ENCODE measurements at places on chromosomes 3 and 15.

GRCh38 chr3:46163556-46164041 lies 44.5 kb downstream of the CCR1 start:
- DNase-seq = no peak

- DNase-seq = no peak
Measured at GRCh38 chr15:87579537-87579936, 677.0 kb downstream of the NTRK3 start.

- peak; percentile 47 for DNase-seq
Measured at GRCh38 chr3:50542177-50543034, 25.1 kb downstream of the C3orf18 start.

GRCh38 chr3:124353691-124354090 lies 361.8 kb upstream of the ROPN1 start:
- DNase-seq = no peak

GRCh38 chr3:161319867-161320266 lies 51.5 kb downstream of the SPTSSB start:
- no peak for DNase-seq

- DNase-seq = no peak
Measured at GRCh38 chr3:3340965-3341895, 161.7 kb upstream of the CRBN start.

- no peak for DNase-seq
Measured at GRCh38 chr3:55065331-55065730, 137.5 kb upstream of the LRTM1 start.

DNA sequence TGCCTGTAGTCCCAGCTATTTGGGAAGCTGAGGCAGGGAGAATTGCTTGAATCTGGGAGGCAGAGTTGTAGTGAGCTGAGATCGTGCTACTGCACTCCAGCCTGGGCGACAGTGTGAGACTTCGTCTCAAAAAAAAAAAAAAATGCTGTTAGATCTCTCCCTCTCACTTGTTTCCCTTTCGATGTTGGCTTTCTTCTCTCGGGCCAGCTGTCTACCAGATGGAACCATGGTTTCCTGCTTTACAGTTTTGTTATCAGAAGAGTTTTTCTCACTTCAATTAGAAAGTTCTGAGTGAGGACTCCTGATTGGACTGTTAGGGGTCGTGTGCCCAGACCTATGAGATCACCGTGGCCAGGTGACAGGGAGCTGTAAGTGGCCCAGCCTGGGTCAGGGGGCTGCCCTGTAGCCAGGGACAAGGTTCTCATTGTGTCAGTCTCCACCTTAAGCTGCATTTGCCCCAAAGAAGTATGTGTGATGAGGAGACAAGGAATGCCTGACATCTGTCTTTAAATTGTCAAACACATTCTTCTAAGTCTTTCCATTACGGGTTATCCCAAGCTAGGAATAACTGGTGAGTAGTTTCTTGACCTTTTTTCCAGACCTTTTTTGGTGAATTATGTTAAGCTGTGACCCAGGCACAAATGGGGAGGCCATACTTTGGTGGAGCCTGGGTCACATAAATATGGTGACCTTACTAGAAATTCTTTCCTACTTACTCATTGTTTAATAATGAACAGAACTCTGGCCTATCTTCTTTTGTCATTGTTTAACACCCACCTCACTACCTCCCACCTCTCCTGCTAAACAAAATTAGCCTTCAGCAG lies 25.2 kb downstream of the SNAPC5 start:
- DNase-seq = no peak

GRCh38 chr3:183966361-183966791 lies 51.3 kb downstream of the ABCC5 start:
- DNase-seq = no peak

DNA sequence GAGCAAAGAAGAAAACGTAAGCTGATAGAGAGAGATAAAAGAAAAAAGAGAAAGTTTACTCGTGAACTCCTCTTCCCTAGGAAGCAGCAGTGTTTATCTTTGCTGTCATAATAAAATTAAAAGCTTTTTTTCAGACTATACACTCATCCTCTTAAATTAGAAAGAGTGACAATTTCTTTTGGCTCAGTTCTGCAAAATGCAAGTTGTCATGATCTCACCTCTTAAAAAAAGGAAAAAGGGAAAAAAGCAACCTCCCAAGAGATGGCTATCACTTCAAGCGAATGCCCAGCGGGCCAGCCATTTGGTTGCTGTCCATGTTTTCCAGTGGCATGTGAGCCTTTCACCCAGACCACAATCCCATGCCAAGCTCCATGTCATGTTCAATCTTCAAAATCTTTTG lies 7.0 kb upstream of the THBS1 start:
- DNase-seq = no peak

DNA sequence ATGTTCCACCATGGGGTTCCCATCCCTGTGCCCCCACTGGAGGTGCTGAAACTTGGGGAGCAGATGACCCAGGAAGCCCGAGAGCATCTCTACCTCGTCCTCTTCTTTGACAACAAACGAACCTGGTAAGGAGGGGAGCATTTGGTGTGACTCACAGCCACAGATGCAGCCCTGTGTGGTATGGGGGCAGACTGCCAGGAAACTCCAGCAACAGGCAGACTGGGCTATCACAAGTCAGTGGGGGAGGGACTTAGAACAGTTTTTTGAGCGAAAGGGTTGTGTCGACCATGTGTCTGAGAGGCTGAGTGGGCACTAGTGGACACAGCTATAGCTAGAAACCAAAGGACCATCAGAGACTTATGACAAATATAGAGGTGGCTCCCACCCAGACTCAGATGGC lies 3.4 kb upstream of the OGG1 start:
- DNase-seq = no peak

DNA sequence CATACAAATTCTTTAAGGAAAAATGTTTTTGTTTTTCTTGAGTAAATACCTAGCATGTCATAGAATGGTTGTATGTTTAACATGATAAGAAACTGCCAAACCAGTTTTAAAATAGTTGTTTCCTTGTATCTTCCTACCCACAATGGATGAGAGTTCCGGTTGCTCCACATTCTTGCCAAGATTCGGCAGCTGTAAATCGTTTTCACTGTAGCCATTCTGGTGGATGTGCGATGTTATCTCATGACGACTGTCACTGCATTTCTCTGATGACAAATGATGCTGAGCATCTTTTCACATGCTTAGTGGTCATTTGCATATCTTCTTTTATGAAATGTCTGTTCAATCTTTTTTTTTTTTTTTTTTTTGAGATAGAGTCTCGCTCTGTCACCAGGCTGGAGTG lies 36.6 kb upstream of the SH3GL3 start:
- no peak for DNase-seq

GRCh38 chr3:104612218-104612617 lies 754.5 kb upstream of the ALCAM start:
- no peak for DNase-seq

GRCh38 chr15:101503296-101503599 lies 13.7 kb upstream of the PCSK6 start:
- DNase-seq = no peak

- no peak for DNase-seq
Measured at GRCh38 chr15:96358821-96359615, 28.5 kb downstream of the NR2F2 start.

DNA sequence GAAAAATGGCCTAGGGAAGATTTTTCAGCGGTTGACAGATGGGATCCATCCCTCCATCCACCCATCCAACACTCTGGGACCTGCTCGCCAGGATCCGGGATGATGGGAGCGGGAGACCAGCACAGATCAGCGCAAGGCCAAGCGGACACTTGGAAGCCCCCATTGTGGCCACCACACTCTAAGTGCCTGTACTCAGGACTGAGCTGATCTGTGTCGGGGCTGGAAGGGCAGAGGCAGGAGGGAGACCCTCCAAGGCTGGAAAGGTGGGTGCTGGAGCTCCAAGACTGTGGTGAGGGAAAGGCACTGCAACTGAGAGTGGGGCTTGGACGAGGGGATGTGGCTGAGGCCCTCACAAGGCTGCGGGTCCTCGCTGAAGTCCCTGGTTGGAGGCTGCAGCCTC lies 91.8 kb upstream of the TRPM1 start:
- no peak for DNase-seq

GRCh38 chr3:128787256-128788253 lies 61.6 kb downstream of the RAB7A start:
- no peak for DNase-seq

GRCh38 chr15:83571820-83572707 lies 81.9 kb upstream of the ADAMTSL3 start:
- no peak for DNase-seq

DNA sequence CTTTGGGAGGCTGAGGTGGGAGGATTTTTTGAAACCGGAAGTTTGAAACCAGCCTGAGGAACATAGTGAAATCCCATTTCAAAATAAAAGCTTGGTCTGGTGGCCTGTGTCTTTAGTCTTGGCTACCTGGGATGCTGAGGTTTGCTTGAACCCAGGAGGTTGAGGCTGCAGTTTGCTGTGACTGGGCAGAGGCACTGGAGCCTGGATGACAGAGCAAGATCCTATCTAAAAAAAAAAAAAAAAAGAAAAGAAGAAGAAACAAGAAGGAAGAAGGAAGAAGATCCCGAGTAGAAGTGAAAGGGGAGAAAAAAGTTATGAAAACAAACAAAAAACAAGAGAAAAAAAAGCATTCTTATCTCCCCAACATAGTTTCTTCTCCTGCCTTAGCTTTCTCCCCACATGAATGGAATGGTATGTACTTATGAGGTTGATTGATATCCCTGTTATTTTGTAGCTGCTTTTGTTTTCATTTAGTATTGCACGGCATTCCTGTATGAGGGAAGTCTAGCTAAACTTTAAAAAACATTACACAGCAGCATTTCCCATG lies 42.4 kb downstream of the TMEM40 start:
- no peak for DNase-seq

DNA sequence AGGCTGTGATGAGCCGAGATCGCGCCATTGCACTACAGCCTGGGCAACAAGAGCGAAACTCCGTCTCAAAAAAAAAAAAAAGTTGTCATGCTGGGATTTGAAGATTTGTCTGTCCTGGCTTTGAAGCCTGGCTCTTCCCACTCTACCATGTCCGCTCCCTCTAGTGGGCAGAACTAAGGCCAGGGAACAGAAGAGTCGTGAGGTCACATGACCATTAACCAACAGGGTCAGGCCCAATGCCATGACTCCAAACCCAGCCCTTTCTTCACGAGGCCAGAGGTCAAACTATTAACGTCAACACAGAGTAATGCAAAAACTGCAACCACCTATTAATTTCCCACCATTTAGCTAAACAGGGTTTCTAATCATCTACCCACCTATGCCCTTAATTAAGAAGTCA lies 212.1 kb downstream of the ADAMTS17 start:
- no peak for DNase-seq

DNA sequence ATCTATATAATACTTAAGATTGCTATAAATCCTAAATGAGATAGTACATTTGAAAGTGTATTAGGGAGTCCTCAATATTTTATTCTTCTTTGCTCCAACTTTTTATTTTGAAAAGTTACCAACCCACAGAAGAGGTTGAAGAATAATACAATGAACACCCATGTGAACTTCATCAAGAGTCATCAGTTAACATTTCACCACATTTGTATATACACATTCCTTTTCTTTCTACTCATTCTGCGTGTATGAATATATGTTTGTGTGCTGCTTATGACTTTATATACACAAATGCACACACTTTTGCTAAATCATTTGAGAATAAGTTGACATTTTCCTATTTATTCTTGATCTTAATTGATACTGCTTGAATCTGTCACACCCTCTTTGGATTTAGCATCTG lies 193.3 kb upstream of the CGNL1 start:
- no peak for DNase-seq

DNA sequence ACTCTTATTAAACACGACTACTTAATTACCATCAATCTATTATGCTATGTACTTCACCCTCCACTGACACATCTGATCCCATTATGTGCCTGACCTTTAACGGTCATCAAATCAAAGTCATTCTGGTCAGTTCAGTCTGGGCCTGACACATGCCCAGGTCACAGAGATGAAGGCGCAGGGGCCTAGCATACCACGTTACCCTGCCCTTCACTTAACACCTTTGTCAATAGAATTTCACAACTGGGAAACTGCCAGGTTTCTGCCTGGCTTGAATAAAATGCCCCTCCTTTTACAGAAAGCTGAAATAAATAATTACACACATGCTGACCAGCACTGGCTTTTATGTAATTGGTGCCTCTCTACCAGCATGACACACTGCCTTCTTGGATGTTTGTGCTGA lies 39.5 kb downstream of the MECOM start:
- no peak for DNase-seq

DNA sequence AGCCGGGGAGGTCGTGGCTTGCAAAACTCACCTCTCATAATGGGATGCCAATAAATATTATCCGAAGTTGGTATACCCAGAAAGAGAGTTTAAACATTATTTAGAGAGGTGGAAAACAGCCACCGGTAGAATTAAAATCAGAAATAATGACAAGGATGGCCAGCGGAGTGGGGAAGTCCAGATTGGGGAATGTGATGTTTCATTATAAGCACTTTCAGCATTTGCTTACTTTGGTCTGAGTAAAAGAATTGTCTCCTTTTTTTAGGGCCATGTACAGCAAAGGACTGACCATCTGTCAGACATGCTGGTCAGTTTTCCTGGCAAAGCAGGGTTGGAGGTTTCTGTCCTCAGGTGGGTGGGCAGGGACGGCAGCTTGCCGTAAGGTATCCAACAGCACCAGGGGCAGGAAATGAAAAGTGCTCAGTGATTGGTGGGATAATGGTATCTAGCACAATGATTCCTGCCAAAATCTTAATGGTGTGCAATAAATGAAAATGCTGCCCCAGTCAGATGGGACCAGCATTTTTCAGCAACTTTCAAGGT lies 24.3 kb downstream of the APBA2 start:
- no peak for DNase-seq

DNA sequence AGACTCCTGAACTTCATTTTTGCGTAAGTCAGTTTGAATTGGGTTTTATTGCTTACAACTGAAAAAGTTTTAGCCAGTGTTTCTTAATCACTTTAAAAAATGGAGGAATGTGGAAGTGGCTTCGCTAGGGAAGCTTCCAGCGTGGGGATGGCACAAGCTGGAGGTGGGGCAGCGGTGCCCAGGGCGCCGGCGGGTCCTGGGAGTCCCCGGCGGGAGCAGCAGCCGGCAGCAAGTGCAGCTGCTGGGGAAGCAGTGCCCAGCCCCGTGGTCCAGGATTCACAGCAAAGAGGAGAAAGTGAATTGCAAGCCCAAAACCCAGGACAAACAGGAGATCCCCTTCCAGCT lies 301.8 kb upstream of the PROK2 start:
- no peak for DNase-seq

- DNase-seq = no peak
Measured at GRCh38 chr3:129919357-129919756, 25.8 kb upstream of the TMCC1 start.

- no peak for DNase-seq
Measured at GRCh38 chr15:74428442-74428787, 5.3 kb downstream of the SEMA7A start.

DNA sequence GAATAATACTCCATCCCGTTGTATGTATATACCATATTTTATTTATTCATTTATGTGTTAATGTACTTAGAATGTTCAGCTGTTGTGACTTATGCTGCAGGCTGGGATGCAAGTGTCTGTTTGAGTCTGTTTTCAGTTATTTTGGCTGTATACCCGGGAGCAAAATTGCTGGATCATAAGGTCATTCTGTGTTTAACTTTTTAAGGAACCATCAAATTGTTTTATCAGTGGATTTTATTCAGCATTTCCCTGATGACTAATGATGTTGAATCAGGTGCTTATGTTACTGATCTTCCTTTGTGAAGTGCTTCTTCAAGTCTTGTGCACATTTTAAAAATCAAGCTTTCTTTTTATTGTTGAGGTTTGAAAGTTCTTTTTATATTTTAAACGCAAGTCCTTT lies 118.1 kb downstream of the SLC25A26 start:
- no peak for DNase-seq

- no peak for DNase-seq
Measured at GRCh38 chr15:98737159-98737558, 88.8 kb downstream of the IGF1R start.
